ENCODE measurements at places on chromosomes 3 and 15. TPM values are rescaled to one million over a fixed set of nuclear protein-coding genes. Genes with fewer than 3 reads are reported as not detected.
A peak's percentile ranks its signal among the peaks of the same experiment; 100 is the strongest.

Gene CHRNA7
- 2.3 TPM for total RNA-seq

Gene PODXL2
- total RNA-seq: 16.4 TPM

Gene LRRC31
- 0.23 TPM for total RNA-seq

Gene ARHGAP31
- total RNA-seq: 114 TPM

- no peaks in the 10 kb centered on the region for H3K36me3 ChIP-seq
- H3K27ac ChIP-seq: no peak overlapping the region
- DNase-seq: no peak
- H3K27me3 ChIP-seq: peaks cover 1% of the 10 kb centered on the region
- H3K4me3 ChIP-seq: no peak overlapping the region
These were observed 172.0 kb upstream of the CD96 start for GRCh38 chr3:111369958-111370357.

DNA sequence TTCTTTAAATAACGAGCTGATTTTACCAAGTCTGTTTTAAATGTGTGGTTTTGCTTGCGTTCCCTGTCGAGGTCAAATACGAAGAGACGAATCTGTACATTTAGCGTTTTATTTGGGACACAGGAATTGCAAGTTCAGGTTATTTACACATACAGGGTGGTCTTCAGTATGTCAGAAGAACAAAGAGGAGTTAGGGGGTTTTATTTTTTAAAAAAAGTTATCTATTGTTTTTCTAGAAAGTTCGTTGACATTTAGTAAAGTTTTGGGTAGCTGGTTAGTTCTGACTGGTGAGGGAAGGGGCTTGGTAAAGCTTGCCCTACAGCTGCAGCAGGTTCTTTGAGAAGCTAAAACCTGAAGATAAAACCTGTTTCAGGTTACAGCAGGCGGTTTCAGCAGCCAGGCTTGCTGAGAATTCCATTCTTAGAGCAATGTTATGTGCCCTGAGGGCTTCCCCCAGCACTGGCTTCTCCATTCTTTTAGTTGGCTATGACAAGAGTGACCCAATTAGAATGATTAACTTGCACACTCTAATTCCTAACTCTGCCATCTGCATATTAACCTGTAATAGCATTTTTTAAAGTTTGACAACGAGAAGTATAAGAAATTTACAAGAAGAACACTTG, 815 bp upstream of the ZNF280D start:
- no peak for DNase-seq
- H3K4me1 ChIP-seq: peaks cover 18% of the 10 kb centered on the region
- H3K27me3 ChIP-seq: peaks cover 4% of the 10 kb centered on the region
- H3K36me3 ChIP-seq: peaks cover 14% of the 10 kb centered on the region
- H3K4me3 ChIP-seq: peak overlapping the region; percentile 73

GRCh38 chr15:34055868-34056595, 17.0 kb upstream of the AVEN start:
- no peak overlapping the region for H3K4me3 ChIP-seq
- no peak overlapping the region for H3K27ac ChIP-seq
- no peaks in the 10 kb centered on the region for H3K4me1 ChIP-seq
- H3K27me3 ChIP-seq: peaks cover 1% of the 10 kb centered on the region
- H3K36me3 ChIP-seq: no peaks in the 10 kb centered on the region

DNA sequence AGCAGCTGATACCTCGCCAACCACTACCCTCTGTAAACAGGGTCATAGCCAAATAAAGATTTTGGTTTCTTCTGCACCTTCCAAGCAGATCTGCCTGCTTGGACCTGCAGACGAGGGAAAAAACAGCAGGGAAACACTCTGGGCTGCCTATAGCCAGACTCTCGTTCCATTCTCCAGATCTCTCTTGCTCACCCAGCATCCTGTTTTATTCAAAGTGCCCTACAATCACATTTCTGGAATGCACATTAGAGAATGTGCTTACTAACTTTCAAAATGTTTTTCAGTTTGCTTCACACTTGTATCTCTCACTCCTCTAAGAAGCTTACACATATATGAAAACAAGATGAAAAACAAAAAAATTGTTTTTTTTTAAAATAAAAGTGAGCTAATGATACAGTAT, 71.4 kb downstream of the MLH1 start:
- H3K27ac ChIP-seq: no peak overlapping the region
- DNase-seq: no peak
- no peak overlapping the region for H3K4me3 ChIP-seq
- no peaks in the 10 kb centered on the region for H3K27me3 ChIP-seq
- H3K36me3 ChIP-seq: peaks cover 34% of the 10 kb centered on the region

- no peak overlapping the region for H3K4me3 ChIP-seq
- H3K4me1 ChIP-seq: no peaks in the 10 kb centered on the region
- no peak for DNase-seq
- H3K27ac ChIP-seq: no peak overlapping the region
These were observed 189.9 kb downstream of the WNT5A start for GRCh38 chr3:55297245-55297644.

DNA sequence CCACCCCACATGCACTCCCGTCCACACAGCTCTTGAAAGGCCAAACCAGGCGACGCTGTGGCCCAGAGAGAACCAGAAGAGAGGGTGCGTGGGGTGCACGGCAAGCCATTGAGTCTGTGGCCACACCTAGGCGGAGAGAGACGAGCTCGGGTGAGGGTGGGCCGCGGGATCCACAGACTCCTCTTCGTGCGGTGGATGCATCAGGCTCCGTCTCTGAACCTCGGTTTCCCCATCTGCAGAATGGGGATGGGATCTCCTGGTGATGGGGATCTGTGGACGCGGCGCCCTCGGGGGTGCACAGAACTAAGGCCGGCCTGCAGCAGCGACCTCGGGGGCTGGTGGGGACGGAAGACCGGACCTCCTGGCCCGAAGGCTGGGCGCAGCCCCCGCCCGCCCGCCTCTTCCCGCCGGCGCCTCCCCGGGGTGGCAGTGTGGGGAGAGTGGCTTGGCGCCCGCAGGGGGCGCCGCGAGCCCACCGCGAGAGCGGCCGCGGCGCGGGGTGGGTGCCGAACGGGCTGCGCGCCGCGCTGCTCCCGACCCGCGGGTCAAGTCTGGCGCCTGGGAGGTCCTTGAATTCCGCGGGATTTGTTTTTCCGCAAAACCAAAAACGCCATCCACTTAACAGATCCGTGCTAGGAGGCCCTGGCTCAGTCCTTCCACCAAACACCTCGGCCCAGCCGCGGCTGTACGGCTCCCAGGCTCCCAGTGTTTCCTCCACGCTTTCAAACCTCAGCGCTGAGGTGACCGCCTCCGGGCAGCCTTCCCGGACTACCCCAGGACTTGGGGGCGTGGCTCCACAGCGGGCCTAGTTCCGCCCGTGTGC, 13.2 kb upstream of the ADPGK start:
- peaks cover 5% of the 10 kb centered on the region for H3K27me3 ChIP-seq
- H3K27ac ChIP-seq: no peak overlapping the region
- peak; percentile 64 for DNase-seq
- H3K36me3 ChIP-seq: no peaks in the 10 kb centered on the region
- peaks cover 38% of the 10 kb centered on the region for H3K4me1 ChIP-seq
- peak overlapping the region; percentile 86 for H3K4me3 ChIP-seq

DNA sequence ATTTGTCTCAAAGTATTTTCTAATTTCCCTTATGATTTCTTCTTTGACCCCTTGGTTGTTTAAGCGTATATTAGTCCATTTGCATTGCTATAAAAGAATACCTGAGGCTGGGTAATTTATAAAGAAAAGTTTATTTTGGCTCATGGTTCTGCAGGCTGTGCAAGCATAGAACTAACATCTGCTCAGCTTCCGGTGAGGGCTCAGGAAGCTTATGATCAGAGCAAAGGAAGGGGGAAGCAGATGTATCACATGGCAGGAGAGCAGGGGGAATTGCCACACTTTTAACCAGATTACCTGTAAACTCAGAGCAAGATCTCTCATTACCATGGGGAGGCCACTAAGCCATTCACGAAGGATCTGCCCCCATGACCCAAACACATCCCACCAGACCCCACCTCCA, 148.2 kb downstream of the PDE8A start:
- no peak overlapping the region for H3K27ac ChIP-seq
- peaks cover 2% of the 10 kb centered on the region for H3K27me3 ChIP-seq
- peaks cover 13% of the 10 kb centered on the region for H3K4me1 ChIP-seq
- H3K4me3 ChIP-seq: no peak overlapping the region

DNA sequence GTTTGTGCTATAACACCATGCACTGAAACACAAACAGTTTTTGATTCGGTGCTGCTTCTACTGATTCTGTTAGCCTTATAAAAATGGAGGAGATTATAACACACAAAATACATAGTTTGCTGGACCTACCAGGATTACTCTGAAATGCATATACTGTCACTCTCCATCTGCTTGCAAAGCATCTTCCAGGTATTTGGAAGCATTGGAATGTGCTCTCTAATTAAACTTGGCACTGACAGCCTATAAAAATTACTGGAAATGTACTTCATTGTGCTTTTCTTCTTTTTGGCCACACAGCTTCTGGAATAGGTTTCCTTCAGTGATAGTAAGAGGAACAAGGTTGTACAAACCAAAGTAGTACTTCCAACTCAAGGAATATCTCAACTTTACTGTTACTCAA, 376.1 kb downstream of the UNC13C start:
- no peaks in the 10 kb centered on the region for H3K4me1 ChIP-seq
- H3K36me3 ChIP-seq: no peaks in the 10 kb centered on the region
- H3K4me3 ChIP-seq: no peak overlapping the region
- H3K27me3 ChIP-seq: peaks cover 5% of the 10 kb centered on the region
- no peak for DNase-seq
- H3K27ac ChIP-seq: no peak overlapping the region

DNA sequence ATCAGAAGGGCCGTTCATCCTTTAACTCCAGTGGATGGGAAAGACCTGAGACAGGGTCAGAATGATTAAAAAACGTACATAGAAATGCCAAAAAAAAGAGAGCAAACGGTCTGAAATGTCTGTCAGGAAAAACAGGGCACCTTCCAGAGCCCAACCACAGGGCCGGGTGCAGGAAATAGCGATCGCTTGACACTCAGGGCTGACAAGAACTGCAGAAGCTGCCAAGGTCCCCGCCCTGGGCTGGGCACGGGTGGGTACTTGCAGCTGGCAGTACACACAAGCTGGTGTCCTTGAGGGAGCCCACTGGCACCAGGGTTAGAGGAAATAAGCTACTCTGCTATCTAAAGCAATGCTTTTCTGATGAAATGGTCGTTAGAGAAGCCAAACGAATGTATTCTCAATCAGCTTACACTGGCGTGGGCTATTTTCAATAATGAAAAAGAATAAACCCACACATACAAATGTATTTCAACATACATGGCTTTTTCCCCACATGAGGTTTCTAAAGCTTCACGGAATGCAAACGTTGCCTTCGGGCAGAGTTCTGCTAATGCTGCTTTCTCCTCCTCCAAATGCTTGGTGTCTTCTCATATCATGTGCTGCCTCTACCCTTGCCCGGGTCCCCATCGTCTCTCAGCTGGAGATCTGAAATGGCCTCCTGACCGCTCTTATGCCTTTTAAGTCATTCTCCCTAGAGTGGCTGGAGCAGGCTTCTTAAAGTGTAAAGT, 15.6 kb downstream of the FRMD4B start:
- H3K36me3 ChIP-seq: no peaks in the 10 kb centered on the region
- no peak overlapping the region for H3K4me3 ChIP-seq
- H3K4me1 ChIP-seq: peaks cover 17% of the 10 kb centered on the region
- H3K27ac ChIP-seq: no peak overlapping the region
- DNase-seq: no peak

DNA sequence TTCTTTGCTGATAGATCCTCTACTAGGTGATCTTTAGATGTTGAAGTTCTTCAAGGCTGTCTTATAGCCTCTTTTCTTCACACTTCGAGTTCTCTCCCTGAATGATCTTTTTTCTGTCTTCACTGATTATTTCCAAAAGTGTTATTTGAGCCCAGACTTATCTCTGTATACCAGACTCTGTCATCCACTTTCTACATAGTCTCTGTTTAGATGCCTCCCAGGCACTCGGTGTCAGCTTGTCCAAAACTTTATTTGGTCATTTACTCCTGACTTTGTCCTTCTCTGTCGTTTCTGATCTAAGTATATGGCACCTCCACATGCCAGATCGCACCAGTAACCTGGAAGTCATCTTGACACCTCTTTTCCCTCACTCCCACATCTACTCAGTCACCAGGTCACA, 27.6 kb downstream of the KLHL18 start:
- DNase-seq: no peak
- H3K36me3 ChIP-seq: peaks cover 18% of the 10 kb centered on the region
- H3K27ac ChIP-seq: no peak overlapping the region
- peak overlapping the region; percentile 57 for H3K4me3 ChIP-seq
- peaks cover 22% of the 10 kb centered on the region for H3K4me1 ChIP-seq

DNA sequence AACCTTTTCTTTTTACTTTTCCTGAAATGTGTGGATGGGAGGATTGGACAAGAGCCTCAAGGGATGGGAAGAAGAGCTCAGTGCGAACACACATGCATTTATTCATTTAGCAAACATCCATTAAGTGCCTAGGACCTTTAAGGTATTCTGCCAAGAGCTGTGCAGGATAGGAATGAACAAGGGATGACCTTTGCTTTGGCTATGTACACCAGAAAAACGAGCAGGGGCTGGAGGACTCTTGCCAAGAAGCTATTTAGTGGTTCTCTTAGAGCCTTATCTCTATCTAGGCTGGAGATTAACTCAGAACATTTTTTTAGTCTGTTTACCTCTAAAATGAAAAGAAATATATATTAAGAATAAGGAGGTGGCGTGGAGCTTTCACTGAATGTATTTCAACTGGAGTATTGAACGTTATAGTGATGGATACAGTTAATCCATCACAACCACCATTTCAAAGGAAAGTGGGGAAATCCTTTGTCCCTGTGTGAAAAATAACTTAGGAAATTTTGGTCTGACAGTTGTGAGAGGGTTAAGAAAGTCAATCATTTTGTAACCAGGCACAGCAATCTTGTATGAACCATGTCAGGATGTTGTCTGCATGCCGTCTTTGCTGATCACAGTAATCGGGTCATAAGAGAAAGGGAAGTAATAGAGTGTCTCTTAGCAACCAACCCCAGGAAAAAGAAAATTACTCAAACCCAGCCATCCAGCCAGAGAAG, 279.0 kb downstream of the LPP start:
- peaks cover 4% of the 10 kb centered on the region for H3K36me3 ChIP-seq
- no peak overlapping the region for H3K4me3 ChIP-seq
- peak overlapping the region; percentile 85 for H3K27ac ChIP-seq
- H3K4me1 ChIP-seq: peaks cover 58% of the 10 kb centered on the region
- DNase-seq: no peak

DNA sequence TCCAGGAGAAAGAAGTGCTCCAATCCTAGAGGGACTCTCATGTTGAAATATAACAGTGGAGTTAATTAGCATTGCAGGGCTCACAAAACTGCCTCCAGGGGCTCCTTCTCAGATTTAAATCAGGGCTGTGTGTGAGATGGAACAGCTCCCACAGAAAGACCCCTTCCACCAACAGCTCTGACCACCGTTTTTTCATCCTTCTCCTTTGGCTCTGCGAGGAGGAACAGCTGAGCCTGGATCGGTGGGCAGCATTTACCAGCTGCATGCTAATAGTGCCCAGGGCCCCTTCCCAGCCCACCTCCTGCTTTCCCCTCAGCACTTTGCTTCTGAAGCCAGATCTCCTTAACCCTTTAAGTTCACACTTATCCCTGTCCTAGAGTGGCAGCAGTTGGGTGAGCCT, 119.2 kb upstream of the UBE2E1 start:
- no peaks in the 10 kb centered on the region for H3K4me1 ChIP-seq
- H3K36me3 ChIP-seq: no peaks in the 10 kb centered on the region
- H3K27me3 ChIP-seq: no peaks in the 10 kb centered on the region
- no peak overlapping the region for H3K27ac ChIP-seq

GRCh38 chr3:188157407-188157806, 3.5 kb downstream of the LPP start:
- peak overlapping the region; percentile 44 for H3K27ac ChIP-seq
- peaks cover 41% of the 10 kb centered on the region for H3K4me1 ChIP-seq
- H3K4me3 ChIP-seq: no peak overlapping the region

GRCh38 chr3:128490915-128491690, 1.9 kb downstream of the GATA2 start:
- H3K4me1 ChIP-seq: peaks cover 29% of the 10 kb centered on the region
- peak overlapping the region; percentile 87 for H3K4me3 ChIP-seq
- H3K27me3 ChIP-seq: peaks cover 25% of the 10 kb centered on the region
- peaks cover 15% of the 10 kb centered on the region for H3K36me3 ChIP-seq
- H3K27ac ChIP-seq: no peak overlapping the region
- no peak for DNase-seq
